ENCODE measurements at places on chromosomes 7 and 10. TPM values are rescaled to one million over a fixed set of nuclear protein-coding genes. Genes with fewer than 3 reads are reported as not detected.

The LIPN gene
- total RNA-seq: not detected

DNA sequence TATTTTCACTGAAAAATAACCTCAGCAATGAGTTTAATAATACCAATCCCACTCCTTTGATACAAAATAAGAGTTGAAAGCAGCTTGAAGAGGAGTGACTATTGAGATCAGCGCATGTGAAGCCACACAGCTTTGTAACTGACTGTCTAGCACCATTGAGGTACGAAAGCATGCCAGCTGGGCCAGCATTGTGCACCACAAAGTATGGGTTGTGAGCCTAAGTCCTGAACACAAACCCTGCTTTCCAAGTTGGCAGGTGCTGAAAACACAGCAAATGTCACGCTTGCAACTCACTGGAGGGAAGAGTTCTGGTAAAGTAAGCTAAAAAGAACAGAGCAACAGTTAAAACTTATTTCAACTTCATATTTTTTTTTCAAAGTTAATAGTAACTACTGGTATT lies 4.0 kb upstream of the FAM53B start:
- DNase-seq: peak; percentile 33

DNA sequence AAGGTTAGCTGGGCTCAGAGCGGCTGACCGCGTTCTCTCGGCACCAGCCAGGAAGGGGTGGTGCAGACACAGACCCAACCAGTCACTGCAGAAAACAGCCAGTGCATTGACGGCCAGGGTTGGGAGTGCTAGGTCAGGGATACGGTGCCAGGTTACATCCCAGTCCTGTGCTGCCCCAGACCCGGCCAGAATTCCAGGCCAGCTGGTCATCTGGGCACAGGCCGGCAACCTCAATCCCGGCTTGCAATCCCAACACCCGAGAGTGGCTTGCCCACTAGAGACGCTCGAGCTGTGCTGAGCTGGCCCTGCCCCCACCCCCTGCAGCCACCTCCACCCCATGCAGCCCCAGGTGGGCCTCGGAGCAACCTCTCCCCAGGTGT lies 3.8 kb downstream of the PRAP1 start:
- DNase-seq: no peak

- no peak for DNase-seq
Observed at GRCh38 chr10:86083664-86084175, 282.9 kb downstream of the GRID1 start.

GRCh38 chr7:47945261-47946015 lies 2.8 kb downstream of the PKD1L1 start:
- peak; percentile 88 for DNase-seq

DNA sequence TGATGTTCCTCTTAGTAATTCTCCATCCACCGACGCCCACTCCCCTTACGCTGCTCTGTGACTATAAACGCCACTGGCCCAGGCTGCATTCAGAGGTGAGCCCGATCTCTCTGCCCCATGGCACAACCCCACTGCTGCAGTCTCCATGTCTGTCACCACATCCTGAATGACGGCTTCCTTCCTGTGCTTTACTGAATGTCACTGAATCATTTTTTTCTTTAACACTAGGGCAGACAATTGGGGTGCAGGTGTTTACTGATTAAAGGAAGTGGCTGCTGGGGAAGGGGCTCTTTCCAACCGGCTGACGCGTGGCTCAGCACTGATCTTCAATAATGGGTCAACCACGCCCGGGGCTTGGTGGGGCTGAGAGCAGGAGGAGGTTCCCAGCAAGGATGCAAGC lies 208.3 kb downstream of the USP6NL start:
- DNase-seq: peak; percentile 83

GRCh38 chr10:60212195-60212594 lies 177.5 kb downstream of the ANK3 start:
- DNase-seq: no peak

- no peak for DNase-seq
Observed at GRCh38 chr7:158377800-158378623, 209.6 kb downstream of the PTPRN2 start.

DNA sequence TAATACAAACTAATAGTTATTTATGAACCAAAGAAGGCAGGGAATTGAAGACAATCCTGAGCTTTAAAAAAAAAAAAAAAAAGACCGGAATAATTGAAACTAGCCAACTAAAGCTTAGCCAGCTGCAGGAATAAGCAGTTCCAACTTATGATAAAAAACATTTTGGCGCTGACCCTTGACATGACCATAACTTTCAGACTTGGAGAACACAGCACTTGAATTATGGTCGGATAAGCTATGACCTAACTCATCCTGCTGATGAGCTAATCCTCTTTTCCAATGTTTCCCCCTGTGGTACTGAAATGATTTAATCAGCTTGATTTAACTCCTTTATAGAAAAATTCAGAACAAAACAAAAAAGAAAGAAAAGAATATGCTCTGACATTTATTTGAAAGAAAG lies 181.8 kb downstream of the DGKB start:
- DNase-seq: no peak

DNA sequence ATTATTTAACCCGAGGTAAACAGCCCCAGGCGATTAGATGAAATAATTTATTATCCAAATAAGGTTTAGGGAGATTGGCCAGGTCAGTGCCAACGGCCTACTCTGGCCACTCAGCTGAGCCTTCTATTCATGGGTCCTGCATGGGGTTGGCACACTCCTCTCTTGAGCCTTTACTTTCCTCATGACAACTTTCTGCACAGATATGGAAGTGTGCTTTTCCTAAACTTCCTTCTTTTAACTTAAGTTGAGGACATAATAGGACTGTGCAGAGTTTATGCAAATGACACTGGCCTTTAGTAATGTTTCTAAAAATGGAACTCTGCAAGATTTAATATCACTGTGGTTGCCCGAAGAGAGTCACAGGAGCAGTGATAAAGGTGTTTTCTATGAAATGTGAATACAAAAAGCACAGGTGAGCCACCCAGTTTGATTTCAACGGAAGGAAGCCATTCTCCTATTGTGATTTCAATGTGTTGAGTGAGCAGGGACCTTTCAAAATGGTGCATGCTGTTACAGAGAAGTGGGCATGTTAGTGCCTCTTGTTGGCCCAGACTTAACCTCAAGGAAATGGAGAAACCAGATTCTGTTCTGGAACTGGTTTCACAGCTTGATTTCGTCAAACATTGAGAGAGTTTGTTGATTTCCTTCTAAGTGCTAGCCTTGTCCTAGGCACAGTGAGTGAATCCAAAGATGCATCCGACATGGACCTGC lies 55.7 kb downstream of the LYZL2 start:
- no peak for DNase-seq

GRCh38 chr7:92043637-92044036 lies 90.6 kb downstream of the CYP51A1 start:
- no peak for DNase-seq

- DNase-seq: no peak
Observed at GRCh38 chr10:129171812-129172211, 295.2 kb upstream of the MGMT start.

GRCh38 chr10:124732931-124733570 lies 11.1 kb downstream of the FAM53B start:
- peak; percentile 82 for DNase-seq

DNA sequence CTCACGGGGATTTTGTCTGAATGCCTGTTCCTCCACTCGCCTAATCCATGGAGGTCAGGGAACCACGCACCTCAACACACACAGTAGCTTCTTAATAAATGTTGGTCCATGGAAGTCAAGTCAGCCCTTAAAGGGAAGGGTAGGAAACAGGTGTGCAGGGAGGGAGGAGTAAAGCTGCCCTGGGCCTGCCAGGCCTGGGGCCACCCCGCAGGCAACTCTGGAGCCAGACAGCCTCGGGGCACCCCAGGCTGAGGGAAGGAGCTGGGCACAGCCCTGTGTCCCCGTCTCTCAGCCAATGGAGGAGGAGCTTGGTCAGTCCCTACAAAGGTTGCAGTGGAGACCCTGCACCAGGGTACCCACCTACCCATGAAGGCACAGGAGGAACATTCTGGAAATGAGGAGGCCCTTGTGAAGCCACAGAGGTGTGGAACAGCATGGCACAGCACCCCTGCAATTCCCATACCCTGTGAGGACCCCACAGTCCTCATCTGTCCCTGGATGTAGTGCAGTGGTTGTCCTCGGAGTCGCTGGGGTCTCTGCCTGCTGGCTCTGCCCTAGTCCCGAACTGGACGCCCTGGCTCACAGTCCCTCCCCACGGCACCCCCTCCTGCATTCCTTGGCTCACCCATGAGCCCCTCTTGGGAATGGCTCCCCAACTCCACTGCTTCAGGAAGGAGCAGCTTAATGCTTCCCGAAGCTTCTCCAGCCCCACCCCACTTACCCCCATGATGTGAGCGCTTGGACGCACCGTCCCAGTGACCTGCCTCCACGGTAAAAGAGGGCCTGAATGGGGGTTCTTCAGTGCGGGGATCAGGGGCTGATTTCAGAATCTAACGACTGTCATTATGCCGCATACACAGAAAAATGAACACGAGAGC lies 79.2 kb upstream of the INSIG1 start:
- no peak for DNase-seq

- DNase-seq: no peak
Observed at GRCh38 chr7:142860968-142861367, 6.1 kb downstream of the EPHB6 start.

GRCh38 chr10:82969405-82969804 lies 1094.4 kb downstream of the NRG3 start:
- DNase-seq: no peak

The GATA3 gene
- total RNA-seq: 4.0 TPM

- DNase-seq: no peak
Observed at GRCh38 chr10:66837990-66838389, 87.8 kb upstream of the LRRTM3 start.

GRCh38 chr7:27198138-27198841 lies 1.6 kb downstream of the HOXA13 start:
- no peak for DNase-seq

GRCh38 chr10:31644931-31645633 lies 283.5 kb downstream of the ARHGAP12 start:
- no peak for DNase-seq

The SKIDA1 gene
- total RNA-seq: not detected

Measured in activated naive CD4-positive, alpha-beta T cell treated with anti-CD3 and anti-CD28 coated beads for 36 hours (primary cell).